NCI-H1930 (cell line): ENCODE measurements at places on chromosomes 16 and 17.

- DNase-seq = no peak
Observed at GRCh38 chr17:10292057-10292937, 80.5 kb downstream of the MYH13 start.

DNA sequence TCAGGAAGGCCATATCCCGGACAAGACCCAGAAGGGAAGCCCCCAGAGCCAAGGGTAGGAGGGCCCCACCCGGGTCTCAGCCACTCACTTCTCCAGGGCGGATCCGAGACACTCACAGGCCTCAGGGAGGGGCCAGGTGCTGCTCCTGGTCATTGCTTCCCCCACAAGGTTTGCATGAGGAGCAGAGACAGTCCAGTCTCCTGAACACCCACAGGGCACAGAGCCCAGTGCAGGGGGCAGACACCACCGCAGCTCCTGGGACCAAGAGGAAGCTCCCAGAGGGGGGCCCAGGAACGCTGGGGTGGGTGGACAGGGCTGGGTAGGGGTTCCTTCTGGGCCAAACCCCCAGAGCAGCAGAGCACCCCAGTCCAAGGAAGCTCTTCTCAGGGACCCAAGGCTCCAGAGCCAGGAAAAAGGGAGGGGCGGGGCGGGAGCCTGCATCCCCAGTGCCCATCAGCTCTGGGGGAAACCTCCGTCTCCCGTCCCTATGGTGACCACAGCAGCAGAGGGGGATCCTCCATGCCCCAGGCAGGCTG lies 709 bp upstream of the MRPL28 start:
- DNase-seq = no peak

DNA sequence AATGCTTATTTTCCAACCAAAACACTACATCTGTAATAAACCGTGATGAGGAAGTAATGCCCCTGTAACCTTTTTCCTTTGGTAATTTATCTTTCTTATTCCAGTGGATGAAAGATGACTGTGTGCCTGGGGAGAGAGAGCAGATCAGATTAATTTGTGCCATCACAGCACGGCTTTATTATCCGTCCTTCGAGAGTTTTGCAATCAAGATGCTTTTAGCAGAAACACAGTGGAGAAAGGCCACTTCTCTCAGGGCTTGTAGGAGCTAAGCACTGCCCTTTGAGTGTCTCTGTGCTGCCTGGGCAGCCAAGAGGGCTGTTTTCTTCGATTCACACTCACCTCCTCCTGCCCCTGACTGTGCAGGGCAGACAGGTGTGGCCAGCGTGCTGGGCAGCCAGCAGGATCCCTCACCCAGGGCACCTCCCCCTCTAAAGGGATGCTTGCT lies 190.2 kb downstream of the PRKCA start:
- DNase-seq = no peak

DNA sequence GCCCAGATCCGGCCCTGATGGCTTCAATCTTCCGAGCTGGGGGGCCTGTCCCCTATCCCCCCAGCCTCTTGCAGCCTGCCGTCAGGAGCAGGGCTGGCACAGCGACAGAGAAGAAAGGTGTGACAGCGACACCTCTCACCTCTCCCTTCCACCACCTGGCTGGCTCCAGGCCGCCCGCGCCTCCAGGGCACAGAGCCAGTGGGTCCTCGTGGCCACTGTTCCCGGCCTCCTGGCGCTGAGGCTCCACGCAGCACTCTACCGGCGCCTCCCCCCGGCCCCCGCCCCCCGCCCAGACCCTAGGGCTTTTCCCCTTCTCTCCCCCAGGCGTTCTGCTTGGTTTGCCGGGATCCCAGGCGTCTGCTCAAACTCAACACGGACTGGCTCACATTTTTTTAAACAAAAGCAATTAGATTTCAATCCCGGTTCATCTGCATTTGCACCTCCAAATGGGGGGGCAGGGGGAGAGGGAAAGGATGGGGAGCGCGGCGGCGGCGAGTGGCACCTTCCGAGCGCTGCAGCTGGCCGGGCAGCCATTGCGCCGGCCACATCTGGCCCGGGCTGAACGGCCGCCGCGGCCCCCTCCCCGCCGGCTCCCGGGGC lies 12.8 kb upstream of the CBX8 start:
- DNase-seq = no peak

DNA sequence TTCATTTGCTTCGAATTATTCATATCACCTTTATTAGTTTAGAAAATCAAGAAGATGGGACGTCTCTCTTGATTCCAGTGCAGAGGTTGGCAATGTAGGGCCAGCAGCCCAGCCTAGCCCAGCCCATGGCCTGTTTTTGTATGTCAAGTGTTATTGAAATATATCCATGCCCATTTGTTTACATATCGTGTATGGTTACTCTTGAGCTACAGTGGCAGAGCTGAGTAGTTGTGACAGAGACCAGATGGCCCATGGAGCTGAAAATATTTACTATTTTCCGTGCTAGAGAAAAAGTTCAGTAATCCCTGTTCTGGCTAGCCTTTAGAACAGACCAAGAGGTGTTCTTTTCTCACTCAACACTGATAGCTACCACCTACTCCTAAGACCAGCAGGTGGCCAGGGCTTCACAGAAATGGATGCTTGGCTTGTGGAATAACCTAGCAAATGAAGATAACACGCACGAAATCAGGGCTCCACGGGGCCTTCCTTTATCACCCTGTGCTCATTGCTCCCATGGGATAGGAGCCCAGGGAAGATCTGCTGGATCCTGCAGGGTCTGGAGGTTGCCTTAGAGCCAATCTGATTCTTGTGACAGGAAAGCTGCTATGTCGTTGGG lies 123.2 kb upstream of the ANKFN1 start:
- DNase-seq = no peak

DNA sequence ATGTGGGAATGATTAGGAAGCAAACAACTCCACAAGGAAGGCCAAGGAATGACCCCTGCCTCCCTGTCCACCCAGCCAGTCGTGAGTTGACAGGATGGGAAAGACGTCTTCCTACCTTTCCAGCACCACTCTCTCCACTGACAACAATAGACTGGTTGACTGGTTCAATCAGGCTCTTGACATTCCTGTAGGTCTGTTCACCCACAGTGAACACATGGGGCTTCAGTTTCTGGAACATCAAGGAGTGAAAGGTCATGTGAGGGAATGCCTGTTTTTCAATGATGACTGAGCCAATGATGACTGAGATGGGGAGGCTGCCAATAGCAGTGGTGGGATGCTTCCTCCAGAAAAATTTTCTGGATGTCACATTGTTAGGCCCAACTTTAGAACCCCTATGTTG lies 9.6 kb downstream of the MYO19 start:
- no peak for DNase-seq

DNA sequence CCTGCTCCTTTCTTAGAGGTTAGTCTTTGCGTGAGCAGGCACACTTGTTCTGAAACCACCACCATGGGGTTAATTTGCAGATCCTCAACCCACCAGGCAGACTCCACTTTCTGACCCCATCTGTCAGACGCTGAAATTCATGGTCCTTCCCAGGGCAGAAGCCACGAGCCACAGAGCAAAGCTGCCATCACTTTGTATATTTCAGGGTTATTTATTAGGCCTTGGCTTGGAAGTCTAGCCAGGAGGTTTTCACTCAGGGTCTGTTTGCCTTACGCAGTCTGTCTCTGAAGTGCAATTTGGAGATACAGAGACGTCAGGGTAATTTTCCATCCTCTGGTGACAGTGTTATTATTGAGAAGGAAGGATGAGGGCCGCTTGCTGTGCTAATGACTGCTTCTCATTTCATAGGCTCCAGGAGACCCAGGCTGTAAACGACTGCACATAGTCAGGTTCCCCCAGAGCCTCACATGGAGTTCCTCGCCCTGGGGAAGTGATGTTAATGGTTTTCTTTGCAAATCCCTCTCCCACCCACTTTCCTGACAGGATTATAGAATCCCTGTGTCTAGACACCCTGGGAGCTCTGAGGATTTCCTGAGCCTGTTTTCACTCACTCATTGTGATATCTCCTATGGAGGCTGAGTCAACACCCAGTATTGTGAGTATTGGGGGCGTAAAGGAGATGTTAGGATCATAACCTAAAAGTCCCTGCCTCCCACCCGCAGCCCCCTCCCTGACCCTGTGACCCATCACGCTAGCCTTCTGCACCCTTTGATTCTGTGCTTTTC lies 269.0 kb downstream of the ABCC12 start:
- DNase-seq = no peak

DNA sequence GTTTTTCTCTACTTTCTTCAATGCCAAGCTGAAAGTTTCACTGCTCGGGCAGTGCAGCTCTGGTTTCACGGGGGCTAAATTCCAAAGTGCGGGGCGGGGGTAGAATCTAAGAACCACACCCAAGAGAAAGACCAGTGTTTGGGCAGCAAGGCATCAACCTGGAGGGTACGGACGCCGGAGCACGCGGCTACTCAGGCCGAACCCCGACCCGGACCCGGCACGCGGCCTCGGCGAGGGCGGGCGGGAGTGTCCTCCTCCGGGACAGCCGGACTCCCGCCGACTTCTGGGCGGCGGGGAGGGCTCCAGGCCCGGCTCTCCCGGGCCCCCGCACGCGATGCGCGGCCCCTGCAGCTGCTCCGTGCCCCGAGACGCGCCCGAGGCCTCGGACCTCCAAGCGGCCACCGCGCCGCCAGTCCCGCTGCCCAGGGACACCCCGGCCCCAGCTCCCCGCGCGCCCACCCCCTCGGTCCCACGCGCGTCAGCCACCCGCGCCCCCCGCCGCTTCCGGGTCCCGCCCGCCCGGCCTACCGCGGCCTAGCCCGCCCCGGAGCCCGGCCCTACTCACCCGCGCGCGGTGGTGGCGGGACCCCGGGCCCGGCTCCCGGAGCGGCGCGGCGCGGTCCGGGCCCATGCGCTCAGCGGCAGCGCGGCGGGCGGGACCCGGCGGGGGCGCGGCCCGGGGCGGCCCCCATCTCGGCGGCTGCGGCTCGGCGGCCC lies 561 bp downstream of the AXIN1 start:
- no peak for DNase-seq

- DNase-seq = no peak
Observed at GRCh38 chr17:19343671-19344151, 18.8 kb downstream of the B9D1 start.

GRCh38 chr17:27236717-27237315 lies 57.1 kb upstream of the WSB1 start:
- DNase-seq = peak; percentile 63

- DNase-seq = no peak
Observed at GRCh38 chr17:802901-803881, 21.0 kb downstream of the MRM3 start.

DNA sequence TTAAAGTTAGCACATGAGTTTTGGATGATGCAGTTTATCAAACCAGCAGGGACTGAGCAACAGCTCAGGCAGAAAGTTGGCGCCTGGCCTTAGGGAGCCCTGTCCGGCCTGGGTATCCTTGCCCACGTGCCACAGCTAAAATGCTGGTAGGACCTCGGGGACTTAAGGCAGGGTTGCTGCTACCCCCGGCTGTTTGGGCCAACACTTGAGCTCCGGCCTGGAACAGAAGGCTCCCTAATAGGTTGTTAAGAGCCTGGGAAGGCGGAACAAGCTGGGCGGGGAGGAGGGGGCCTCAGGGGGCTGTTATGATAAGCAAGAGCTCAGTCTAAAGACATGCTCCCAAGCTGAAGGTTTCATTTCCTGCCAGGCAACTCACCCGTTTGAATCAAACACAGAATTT lies 39.7 kb downstream of the CUEDC1 start:
- no peak for DNase-seq

DNA sequence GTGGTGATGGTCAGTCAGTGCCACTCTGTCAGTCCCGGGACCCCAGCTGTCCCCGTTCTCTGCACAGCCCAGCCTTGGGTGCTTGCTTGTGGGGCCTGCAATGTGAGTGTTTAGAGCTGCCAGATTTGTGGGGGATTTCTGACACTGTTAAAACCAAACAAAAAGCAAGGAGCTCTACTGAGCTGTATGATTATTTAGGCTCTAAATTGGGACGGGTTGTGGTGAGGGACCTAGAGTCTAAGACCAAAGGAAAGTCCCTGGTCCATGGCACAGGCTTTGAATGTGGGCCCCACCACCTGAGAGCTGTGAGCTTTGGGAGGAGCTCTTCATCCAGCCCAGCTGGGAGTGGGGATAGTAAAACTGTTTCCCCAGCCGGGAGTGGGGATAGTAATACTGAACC lies 63.3 kb downstream of the KSR1 start:
- no peak for DNase-seq

DNA sequence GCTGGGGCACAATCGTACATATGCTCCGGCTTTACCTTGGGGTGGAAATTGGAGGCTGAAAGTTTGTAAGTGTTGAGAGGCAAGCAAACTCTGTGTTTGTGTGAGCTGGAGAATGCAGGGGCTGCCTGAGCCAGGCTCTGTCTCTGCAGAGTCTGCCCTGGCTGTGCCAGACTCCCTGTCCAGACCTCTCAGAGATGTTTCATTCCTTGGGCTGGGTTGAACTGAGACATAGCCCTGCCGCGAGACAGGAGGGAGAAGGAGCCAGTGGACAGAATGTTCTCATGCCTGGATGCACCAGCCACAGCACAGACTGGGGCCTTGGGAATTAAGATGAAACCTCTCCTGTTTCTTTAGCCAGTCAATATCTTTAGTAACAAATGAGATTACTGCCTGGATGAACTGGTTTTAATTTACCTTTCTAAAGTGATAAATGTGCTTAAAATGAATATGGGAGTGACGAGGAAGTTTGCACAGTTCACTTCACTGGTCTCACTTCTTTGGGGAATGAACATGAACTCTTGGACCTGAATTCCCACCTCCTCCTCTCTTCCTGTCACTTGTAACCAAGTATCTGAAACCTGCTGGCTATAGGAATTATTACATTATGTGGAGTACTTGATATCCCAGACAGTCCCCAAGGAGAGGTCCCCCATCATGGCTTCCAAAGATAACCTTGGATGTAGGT lies 40.1 kb downstream of the YPEL2 start:
- DNase-seq = no peak

GRCh38 chr17:9937901-9938300 lies 32.8 kb upstream of the RCVRN start:
- no peak for DNase-seq

- no peak for DNase-seq
Observed at GRCh38 chr17:82170412-82170961, 42.2 kb downstream of the CCDC57 start.

GRCh38 chr16:59905131-59905530 lies 1171.0 kb upstream of the GOT2 start:
- DNase-seq = no peak

DNA sequence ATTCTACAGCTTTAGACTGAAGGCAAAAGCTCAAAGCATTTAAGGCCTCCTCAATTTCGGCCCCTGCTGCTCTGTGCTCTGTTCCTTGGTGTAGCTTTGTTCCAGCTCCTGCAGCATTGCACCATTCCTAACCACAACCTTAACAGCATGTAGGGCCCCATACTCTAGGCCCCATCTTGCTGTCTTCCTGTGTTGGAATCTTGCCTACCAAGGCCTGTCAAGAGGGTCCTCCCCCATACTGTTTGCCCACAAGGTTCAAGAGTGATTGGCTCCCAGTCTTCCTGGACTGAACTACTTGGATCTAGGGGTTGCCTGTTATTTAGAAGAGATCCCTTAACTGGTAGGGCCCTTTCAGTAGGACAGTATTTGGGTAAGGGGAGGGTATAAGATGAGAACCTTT lies 26.8 kb downstream of the TRPV2 start:
- DNase-seq = no peak

DNA sequence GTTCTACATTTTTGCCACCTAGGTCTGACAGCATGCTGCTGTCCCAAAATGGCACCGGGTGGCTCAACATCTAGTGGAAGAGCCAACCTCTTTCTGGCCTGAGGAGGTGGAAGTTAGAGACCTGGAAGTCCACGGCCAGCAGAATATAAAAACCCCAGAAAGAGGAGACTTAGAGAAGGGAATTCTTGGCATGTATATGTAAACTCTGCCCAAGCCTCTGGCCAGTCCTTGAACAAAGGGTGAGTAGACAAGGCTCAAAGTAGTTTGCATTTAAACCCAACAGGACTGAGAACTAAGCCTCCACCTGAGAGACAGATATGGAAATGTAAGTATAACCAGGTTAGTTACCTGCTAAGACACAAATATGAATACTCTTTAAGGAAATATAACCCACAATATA lies 210.3 kb downstream of the GRIN2A start:
- no peak for DNase-seq
